ENCODE measurements at places on chromosomes 5 and 9.
A peak's percentile ranks its signal among the peaks of the same experiment; 100 is the strongest.

GRCh38 chr9:10015755-10016154 is 597.0 kb downstream of the PTPRD start:
- no peak for DNase-seq

- no peak for DNase-seq
These were observed 5.3 kb downstream of the INVS start for GRCh38 chr9:100104314-100104713.

DNA sequence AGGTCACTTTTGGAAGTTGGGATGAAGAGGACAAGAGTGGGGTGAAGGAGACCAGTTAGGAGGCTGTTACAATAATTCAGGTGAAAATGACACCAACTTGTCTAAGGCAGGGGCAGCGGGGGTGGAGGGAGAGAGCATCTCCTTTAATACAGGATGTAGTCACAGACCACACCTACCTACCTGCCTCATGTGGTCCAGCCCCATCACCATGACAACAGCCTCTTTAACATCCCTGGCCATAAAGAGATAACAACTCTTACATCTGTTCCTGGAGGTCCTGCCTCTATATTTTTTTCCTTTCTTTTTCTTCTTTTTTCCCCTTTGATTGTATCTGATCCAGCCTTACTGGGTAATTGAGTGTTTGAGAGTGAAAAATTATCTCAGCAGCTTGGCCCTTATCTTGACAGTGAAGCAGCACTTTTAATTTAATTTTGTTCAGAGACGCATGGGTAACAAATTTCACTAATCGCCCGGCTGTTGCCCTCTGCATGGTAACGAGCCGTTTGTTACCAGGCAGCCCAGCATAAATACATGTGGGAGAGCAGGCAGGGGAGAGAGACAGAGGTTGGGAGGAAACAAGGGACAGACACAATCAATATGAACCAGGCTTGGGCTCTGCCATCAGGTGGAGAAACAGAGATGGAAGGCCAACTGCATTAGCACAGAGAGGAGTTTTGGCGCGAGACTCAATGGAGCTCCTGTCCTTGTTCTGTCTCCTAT is 338.1 kb downstream of the ASTN2 start:
- no peak for DNase-seq

DNA sequence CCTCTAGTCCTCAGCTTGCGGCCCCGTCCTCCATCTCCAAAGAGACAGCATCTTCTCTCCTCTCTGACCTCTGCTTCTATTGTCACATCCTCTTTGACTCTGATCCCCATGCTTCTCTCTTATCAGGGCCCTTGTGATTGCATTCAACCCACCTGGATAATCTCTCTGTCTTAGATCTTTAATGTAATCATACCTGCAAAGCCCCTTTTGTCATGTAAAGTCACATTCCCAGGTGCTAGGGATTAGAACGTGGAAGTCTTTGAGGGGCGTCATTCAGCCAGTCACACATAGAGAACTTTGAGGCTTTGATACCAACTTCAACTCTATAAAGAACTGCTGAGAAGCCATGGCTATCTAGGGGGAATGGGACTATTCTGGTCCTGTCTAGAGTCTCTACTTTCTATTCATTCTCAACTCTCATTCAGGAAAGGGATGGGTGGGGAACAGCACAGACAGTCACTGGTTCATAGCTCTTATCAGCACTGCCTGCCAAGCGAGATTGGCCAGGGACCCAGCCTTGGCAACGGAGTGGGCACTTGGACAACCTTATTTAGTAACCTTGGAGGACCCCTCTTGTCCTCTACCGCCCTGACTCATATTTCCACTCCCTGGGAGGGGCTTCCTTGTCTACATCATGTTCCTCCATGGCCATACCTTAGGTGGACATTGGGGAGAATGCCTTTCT is 29.0 kb downstream of the TAS2R1 start:
- no peak for DNase-seq

GRCh38 chr5:149611326-149611725 is 30.0 kb downstream of the ARHGEF37 start:
- no peak for DNase-seq

DNA sequence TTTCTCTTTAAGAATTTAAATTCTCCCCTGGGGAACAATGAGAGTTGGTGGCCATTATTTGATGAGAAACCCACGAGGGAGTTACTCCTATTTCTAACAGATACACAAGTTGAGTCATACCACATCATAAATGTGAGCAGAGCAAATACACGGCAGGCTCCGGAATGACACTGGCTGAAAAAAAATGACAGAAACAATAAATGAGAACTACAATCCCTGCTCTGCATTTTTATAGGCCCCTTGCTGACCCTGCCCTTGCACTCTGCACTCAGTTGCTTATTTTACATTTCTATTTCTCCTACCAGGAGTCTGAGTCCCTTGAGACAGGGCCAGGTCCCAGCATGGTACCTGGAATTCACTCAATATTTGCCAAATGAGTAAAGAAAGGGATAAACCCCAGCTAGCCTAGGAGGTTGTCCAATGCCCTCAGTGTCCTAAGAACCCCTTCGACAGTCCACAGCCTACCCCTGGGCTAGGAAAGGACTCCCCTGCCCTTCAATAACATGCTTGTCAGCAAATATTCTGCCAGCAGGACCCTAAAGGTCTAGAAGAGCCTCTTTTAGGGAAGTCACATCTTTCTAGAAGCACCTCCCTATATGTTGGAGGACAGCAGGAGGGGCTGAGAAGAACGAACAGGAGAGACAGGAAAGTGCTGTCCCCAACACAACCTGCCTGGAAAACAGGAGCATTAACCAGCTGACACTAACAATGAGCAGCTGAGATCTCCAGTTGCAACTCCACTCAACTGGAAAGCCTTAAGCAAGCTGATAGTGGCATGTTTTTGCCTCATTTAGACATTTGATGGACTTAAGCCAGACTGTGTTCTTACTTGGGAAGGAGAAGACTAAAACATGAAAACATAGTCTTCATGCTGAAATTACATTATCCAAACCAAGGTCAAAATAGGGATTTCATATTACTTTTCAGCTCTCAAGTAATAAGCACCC is 191.2 kb downstream of the ACTL7B start:
- DNase-seq = no peak

DNA sequence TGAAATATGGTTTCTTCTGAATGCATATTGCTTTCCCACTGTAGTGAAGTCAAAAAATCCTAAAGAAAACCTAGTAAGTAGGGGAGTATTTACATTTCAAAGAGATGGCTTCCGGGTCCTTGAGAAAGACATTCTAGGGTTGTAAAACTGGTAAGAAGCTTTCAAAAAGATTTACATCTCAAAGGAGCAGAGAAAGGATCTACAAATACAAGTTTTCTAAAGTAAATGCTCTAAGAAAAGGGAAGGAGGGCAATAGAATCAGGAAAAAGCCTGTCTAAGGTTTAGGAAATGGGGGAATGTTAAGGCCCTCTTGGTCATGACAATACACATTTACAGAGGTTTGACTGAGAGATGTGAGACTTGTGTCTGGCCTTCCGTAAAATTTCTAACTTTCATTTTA is 16.7 kb upstream of the TRPC7 start:
- no peak for DNase-seq

- no peak for DNase-seq
These were observed 157.4 kb downstream of the NR3C1 start for GRCh38 chr5:143245929-143246561.

DNA sequence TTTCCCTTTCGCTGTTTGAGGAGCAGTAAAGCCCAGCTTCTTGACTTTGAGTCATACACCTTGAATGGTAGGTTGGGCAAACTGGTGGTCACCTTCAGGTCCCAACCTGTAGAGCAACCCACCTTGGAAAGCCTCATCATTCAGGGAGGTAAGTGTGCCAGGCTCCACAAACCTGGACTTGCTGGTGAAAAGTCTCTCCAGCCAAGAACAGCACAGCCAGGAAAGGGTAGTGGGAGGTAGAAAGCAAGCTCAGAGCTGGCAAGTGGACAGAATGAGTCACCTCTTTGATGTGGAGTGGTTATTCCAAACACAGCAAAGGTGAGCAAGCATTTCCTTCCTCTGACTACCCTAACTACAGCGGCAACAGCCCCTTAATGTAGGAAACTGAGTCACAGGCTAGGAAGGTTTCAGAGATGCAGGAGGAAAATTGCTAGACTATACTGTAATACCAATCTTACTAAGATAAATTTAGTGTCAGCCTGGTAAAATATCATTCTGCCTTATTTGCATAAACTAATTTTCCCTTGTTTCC is 117.5 kb upstream of the MTAP start:
- peak; percentile 71 for DNase-seq

DNA sequence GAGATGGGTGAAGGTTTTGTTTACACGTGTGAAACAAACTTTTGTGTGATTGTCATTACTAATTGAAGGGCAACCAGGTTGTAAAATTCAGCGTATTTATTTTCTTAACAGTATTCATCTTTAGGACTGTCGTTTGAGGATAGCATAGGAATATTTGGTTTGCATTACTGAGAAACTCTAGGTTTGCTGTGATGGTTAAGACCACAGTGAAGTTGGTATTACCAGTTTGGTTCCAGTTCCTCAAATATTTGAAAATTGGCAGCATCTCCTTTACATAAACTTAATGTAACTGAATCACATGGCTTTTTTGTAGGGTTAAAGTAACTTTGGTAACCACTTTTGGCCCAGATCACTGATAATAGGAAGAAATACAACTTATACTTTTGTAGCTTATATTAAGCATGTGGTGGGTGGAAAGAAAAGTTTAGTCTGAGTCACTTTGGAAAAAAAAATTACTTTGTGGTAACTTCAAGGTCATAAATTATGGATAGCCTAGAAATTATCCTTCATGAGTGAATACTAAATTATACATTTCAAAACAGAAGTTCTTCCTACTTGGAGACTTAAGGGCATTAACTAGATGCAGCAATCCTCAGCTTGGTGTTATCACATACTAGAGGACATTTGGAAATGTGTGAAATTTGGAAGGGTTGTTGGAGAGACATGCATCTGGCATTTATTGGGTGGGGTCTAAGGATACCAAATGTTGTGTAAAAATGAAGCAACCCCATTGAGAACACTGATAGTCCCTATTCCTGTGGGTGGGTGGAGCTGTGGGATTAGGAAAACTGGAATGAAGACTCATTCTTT is 33.9 kb downstream of the G3BP1 start:
- no peak for DNase-seq

GRCh38 chr5:38258042-38258318 is 379 bp upstream of the EGFLAM start:
- DNase-seq = no peak

GRCh38 chr5:133480866-133481265 is 131.5 kb downstream of the FSTL4 start:
- DNase-seq = no peak

GRCh38 chr9:89864731-89865130 is 259.9 kb downstream of the GADD45G start:
- DNase-seq = no peak

- DNase-seq = no peak
These were observed 8.4 kb downstream of the MTAP start for GRCh38 chr9:21810881-21811280.

- DNase-seq = no peak
These were observed 4.2 kb downstream of the LECT2 start for GRCh38 chr5:135950611-135951010.

GRCh38 chr5:82222597-82223574 is 55.3 kb downstream of the RPS23 start:
- DNase-seq = no peak

GRCh38 chr9:104606152-104606551 is 725 bp upstream of the OR13C2 start:
- DNase-seq = no peak

DNA sequence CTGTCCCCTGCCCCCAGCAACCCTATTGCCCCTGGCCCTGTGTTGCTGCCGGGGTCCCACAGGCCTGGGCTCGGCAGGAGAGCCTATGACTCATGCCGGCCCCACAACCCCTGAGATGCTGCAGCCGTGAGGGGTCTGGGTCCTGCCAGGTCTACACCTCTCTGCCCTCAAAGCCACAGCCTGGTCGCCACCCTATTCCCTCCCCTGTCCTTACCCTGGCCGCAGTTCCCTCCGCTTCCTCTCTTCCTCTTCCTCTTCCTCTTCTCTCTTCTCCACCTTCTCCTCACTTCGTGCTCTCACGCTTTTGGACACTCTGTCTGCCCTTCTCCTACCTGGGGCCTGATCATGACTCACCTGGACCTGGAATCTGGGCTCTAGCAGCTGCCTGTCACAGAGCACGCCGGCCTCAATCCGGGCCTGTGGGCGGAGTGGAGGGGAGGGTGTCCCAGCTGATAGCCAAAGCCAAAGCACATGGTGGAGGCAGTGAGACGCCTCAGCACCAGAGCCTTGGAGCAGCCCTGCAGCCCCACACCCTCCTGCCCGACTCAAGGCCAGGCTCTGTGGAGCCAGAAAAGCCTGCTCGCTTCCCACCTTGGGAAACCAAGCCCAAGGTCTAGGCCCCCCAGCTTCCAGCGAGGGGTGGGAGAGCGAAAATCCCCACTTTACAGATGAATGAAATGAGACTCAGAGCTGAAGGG is 26.8 kb upstream of the CSF1R start:
- DNase-seq = no peak

GRCh38 chr9:127233550-127233949 is 31.0 kb upstream of the GARNL3 start:
- DNase-seq = no peak

DNA sequence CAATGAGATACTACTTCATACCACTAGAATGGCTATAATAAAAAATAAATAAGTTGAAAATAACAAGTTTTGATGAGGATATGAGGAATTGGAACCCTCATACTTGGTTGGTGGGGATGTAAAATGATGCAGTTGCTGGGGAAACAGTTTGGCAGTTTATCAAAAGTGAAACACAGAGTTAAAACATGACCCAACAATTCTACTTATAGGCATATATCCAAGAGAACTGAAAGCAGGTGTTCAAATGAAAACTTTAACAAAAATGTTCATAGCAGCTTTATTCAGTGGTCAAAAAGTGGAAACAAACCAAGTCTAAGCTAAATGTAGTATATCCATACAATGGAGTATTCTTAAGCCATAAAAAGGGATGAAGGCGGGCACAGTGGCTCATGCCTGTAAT is 13.1 kb upstream of the LHFPL2 start:
- no peak for DNase-seq

Measured in stimulated activated CD4-positive, alpha-beta T cell treated with anti-CD3 and anti-CD28 coated beads, Interleukin-4, amount 100 ng/mL, for 24 hours (primary cell).